CD4-positive, alpha-beta T cell treated with Interleukin-17A for 1 hour (primary cell): ENCODE measurements at places on chromosomes 5 and 9.
A peak's percentile ranks its signal among the peaks of the same experiment; 100 is the strongest.

DNA sequence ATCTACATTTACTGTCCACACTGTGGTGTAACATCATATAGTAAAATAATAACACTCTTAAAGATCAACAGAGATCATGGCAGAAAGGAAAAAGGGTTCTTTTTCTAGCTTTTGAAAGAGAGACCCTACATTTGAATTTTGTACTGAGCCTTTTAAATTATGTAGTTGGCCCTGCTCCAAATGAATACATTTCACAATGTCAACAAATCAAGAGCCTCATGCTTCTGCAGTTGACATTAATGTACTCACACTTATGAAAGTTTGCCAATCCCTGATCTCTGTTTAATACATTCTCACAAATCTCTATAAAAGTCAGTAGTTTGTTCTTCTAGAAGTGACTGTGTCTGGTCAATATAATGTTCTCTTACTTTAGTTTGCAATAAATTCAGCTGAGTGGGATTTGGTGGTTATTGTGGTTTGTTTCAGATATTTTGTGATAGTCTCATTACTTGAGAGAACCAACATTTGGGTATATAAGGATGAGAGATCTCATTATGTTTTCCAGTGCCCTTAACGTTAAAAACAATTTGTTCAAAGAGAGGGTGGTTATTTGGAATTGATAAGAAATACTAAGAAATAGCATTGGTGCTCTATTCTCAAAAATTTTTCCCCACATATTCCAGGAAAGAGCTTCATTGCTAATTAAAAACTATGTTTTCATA is 277.8 kb upstream of the FTMT start:
- DNase-seq: no peak

GRCh38 chr5:148372893-148373292 is 10.9 kb upstream of the FBXO38 start:
- DNase-seq: no peak

DNA sequence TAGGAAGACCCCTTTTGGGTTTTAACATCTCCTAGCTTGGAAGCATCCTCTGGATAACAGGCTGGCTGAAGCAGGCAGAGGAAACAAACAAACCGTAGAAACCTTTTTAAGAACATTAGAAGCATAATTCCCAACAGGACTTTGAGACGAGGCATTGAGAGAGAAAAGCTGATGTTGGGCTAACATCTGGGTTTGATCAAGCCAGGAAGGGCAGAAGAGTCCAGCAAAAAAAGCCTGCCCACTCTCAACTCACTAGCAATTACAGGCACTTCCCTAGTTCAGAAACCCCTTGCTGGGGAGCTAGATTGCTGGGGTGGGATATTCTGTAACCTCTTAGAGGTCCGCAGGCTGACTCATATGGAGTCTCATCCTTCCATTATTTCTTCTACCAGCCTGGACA is 75.4 kb upstream of the CTNNA1 start:
- no peak for DNase-seq

DNA sequence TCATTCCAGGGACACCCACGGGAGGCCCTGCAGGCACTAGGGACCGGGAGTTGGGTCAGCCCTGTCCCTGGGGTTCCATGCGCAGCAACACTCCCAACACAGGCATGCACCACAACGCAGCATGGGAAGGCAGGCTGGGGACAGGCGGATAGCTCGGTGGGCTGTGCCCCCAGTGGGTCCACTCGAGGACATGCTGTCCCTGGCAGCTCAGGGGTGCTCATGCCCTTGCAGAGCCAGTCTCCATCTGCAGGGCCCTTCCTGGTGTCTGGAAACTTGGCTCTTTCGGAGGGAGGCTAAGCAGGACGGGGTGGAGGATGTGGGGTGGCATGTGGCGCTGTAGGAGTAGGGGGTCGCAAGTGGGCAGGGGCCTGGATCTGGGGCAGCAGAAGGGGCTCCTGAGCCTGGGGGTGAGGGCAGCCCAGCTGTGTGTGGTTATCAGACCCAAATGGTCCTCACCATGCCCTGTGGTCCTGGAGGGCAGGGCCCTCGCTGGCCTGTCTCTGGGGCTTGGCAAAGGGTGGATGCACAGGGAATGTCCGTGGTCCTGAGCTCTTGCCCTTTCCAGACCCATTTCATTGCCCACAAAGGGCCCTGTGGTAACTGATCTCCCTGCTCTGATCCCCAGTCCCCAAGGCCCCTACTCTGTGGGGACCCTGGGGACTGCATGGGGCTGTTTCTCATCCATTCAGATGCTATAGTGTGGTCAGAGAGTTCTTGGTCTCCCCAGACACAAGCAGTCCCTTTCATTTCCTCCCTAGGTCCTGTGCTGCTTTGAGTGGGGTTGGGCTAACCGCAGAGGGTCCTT is 90.3 kb upstream of the PHYKPL start:
- no peak for DNase-seq

DNA sequence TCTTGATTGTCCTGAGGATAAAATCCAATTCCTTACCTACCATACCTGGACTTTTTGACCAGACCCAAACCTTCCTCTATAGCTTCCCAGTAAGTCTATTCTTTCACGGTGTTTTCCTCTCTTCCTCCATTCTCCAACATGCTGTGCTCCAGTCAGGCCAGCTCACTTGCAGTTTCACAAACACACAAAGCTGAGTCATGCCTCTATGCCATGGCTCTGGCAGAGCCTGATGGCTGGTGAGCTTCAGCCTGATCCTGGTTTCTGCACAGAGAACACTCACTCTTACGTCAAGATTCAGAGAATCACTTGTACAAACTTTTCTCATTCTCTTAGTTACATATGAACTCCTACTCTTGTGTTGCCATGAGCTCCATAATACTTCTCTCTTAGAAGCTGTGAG is 27.7 kb upstream of the PAX5 start:
- no peak for DNase-seq

DNA sequence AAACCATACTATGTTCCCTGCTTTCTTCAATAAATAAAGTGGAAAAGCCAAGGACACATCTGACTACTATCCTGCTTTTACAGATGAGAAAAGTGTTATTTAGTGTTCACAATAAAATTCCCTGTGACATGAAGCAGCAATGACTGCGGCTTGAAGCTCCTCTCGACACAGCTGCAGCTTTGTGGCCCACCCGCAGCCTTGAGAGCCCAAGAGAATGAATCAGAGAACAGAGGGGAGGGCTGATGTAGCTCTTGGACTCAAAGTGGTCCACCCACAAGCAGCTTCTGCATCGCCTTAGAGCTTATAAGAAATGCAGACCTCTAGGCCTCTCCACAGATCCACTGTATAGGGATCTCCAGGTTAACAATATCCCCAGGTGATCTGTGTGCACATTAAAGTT is 181.3 kb upstream of the GNA14 start:
- no peak for DNase-seq

- peak; percentile 92 for DNase-seq
Observed at GRCh38 chr9:34126207-34127034, at the start of gene DCAF12. TSS of gene DCAF12 (minus strand) at chr9:34126698. CDS start at chr9:34126431, 267 bp downstream.

DNA sequence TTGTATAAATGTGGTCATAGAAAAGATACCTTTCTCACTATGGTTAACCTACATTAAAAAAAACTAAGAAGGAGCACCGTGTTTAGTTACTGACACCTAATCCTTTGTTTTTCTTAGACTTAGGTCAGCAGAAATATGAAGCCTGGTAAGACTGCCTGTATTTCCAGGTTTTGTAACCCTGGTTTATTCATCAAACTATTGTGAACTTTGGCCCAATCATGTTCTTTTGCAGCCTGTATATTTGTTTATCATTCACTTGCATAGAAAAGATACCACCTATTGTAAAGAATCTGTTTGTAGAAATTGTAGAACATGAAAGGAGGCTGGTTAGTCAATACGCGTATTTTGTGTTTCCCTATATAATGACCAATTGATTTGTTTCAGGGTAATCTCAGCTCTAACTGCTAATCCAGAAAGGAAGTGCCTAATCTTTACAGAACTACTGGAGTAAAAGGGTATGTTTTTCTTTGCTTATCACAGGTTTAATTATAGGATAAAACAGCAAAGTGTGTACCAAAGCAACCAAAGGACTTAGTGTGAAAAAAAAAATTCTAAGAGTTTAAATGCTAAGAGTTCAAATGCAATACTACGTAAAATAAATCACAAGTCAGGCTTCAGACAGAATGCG is 103.6 kb downstream of the LURAP1L start:
- DNase-seq: no peak

- peak; percentile 34 for DNase-seq
Observed at GRCh38 chr5:159340511-159340910, 10.2 kb upstream of the IL12B start.

GRCh38 chr5:35938568-35939227 is at the start of gene CAPSL:
TSS of gene CAPSL (minus strand) at chr5:35938622. CDS start at chr5:35921120, 17,502 bp downstream.
- no peak for DNase-seq

GRCh38 chr5:97243353-97243752 is 60.3 kb upstream of the RIOK2 start:
- no peak for DNase-seq

DNA sequence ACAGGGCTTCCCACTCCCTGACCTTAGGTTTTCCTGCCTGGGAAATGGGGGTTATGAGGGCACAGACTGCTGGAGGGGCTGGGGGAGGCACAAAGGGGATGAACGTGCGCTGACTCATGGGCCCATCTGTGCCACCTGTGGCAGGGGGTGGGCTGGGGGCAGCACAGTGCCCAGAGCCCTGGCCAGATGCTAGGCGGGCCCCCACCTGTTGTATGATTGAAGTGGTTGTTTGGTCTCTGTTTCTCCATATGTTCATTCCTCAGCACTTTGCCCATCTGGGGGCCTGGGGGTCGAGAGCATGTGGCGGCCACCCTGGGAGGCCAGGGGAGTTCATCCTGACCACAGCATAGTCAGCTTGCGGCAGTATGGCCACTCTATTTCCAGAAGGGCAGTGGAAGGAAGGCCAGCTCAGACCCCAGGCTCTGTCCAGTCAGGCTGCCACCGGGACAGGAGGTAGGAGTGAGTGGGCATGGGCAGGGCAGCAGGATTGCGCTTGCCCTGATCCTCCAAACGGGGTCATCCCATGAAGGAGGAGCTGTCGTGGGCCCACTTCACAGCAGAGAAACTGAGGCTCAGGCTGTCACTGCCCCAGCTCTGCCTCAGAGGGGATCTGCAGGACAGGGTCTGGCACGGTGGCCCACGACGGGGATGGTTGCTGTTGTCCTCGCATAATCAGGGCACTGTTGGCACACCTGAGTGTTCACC is 841 bp upstream of the NINJ1 start:
- no peak for DNase-seq

- DNase-seq: no peak
Observed at GRCh38 chr9:91837981-91838731, 111.9 kb downstream of the ROR2 start.

GRCh38 chr5:109682383-109682782 is 7.3 kb upstream of the MAN2A1 start:
- DNase-seq: no peak

DNA sequence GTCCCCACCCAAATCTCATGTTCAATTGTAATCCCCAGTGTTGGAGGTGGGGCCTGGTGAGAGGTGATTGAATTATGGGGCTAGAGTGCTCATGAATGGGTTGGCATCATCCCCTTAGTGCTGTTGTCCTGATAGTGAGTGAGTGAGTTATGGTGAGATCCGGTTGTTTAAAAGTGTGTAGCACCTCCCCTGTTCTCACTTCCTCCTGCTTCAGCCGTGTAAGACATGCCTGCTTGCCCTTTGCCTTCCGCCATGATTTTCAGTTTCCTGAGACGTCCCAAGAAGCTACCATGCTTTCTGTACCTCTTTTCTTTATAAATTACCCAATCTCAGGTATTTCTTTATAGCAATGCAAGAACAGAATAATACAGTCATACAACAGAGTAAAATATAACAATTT is 742 bp upstream of the LECT2 start:
- no peak for DNase-seq

- DNase-seq: peak; percentile 92
Observed at GRCh38 chr5:178116143-178116885, 3.0 kb downstream of the N4BP3 start.

DNA sequence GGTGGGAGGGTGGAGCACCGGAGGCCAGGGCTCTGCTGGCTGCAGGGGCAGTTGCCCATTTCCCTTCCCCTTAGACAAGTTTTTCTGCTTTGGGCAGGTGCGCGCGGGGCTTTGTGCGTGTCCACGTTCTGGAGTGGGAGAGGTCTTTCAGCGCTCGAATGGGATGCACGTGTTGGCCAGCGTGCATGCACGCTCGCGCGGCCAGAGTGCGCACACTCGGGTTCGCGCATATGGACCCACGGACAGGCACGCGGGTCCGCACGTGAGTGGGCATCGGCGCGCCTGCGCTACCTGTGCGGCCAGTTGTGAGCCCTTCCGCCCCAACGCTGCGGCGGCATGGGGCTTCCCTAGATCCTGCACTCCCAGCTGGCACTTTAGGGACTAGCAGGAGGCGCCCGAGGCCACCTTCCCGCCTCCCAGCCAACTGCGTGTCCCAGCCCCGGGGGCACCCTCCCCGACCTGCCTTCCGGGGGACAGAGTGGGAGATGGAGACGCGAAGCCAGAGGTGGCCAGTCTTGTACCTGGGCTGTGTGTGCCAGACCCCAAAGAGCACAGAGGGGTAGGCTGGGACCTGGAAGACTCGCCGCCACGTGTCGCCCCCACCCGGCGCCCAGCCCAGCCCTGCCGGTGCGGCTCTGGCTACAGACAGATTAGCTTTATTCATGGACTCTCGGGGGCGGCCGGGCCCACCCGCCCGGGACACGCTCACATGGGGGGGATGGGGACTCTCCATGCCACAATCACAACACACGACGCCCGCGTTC is 9.8 kb upstream of the GPRIN1 start:
- DNase-seq: no peak

GRCh38 chr9:1120500-1121165 is 70.5 kb downstream of the DMRT2 start:
- no peak for DNase-seq

DNA sequence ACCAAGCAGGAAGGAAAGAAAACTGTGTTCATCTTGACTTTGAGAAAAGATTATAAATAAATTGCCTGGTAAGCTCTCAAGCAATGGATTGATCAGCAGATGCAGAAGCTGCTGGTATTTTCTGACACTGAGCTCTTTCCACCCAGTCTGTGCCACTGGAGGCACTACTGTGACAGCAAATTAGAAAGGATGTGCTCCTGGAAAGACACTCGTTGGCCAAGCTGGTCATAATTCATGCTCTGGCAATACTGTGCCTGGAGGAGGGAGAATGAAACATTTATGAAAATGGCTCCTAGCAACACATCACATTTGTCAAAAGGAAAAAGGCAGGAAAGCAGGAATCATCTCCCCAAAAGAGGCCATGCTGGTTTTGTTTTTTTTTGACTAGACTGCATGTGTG is 84.2 kb downstream of the CAVIN4 start:
- no peak for DNase-seq

- no peak for DNase-seq
Observed at GRCh38 chr5:146890066-146890465, 11.5 kb upstream of the PPP2R2B start.

DNA sequence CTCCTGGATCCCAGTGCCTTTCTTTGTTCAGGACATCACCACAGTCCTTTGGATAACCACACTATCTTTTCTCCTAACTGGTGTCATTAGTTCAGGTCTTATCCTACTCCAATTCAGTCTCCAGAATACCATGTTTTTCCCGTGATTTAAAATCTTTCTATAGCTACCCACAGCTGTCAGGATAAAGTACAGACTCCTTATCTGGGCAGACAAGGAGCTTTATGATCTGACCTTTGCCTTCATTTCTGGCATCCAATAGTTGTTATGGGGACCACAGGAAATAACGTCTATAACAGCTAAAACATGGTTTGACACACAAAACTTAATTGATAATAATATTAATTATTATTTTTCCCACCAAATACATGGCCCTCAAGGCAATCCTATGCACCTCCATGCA is 125.6 kb downstream of the ARL15 start:
- no peak for DNase-seq
